ENCODE measurements at places on chromosomes 2 and 18. TPM values are rescaled to one million over a fixed set of nuclear protein-coding genes. Genes with fewer than 3 reads are reported as not detected.

DNA sequence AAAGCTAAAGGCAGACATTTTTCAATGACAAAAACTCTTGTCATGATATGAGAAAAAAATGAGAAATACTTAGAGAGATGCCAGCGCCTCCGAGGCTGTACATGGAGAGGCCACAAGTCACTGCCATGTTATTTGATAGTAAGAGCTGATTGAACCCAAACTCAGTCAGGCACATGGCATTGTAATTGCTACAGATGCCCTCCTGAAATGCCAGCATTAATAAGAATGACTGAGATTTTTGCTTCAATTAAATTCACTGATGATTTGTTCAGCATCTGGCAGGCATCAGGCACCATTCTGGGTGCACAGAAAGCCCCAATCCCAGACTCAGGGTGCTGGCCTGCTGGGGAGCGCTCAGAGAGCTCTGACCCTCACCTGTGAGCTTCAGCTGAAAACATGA, 129.0 kb upstream of the PXDN start:
- H3K27ac ChIP-seq: no peak overlapping the region
- peaks cover 13% of the 10 kb centered on the region for H3K4me1 ChIP-seq
- no peak overlapping the region for H3K4me3 ChIP-seq
- no peak for DNase-seq

DNA sequence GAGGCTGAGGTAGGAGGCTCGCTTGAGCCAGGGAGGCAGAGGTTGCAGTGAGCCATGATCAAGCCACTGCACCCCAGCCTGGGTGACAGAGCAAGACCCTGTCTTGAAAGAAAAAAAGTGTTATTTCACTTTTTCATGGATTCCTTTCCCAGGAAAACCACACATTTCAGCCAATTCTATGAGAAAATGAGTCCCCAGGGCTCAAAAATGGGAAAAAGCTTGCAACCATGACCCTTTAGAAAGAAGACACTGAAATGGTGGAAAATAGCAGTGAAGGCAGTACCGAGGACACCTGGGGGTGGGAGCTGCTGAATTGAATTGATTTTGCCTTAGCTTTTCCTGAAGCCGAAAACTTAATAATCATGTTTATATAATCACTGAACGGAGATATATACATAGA, 284.2 kb upstream of the HDAC4 start:
- H3K27ac ChIP-seq: no peak overlapping the region
- no peak for DNase-seq
- H3K4me3 ChIP-seq: no peak overlapping the region
- H3K27me3 ChIP-seq: peaks cover 82% of the 10 kb centered on the region
- no peaks in the 10 kb centered on the region for H3K36me3 ChIP-seq

- H3K4me3 ChIP-seq: no peak overlapping the region
- no peak overlapping the region for H3K27ac ChIP-seq
- H3K36me3 ChIP-seq: no peaks in the 10 kb centered on the region
- H3K27me3 ChIP-seq: peaks cover 3% of the 10 kb centered on the region
- no peak for DNase-seq
- no peaks in the 10 kb centered on the region for H3K4me1 ChIP-seq
These were observed 417.9 kb downstream of the TGIF1 start for GRCh38 chr18:3867864-3868311.

DNA sequence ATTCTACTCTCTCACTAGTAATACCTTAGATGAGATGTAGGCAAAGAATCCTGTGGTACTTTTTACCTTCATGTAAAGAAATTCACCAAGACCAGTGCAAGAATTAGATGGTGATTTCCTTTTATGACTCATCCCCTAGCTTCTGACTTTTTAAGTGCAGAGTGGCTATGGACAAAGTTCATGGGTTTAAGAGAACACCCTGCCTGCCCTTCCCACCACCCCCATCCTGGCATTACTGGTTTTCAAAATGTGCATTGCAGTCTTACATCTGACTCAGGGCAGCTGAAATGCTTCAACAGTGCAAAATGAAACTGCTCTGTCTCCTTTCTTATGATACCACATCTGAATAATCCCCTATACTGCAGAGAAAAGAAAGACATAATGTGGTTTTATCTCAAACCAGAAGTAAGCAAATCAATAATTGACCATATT, 22.6 kb downstream of the MAIP1 start:
- peak overlapping the region; percentile 59 for H3K27ac ChIP-seq
- H3K4me3 ChIP-seq: no peak overlapping the region
- peak; percentile 54 for DNase-seq
- peaks cover 7% of the 10 kb centered on the region for H3K36me3 ChIP-seq

DNA sequence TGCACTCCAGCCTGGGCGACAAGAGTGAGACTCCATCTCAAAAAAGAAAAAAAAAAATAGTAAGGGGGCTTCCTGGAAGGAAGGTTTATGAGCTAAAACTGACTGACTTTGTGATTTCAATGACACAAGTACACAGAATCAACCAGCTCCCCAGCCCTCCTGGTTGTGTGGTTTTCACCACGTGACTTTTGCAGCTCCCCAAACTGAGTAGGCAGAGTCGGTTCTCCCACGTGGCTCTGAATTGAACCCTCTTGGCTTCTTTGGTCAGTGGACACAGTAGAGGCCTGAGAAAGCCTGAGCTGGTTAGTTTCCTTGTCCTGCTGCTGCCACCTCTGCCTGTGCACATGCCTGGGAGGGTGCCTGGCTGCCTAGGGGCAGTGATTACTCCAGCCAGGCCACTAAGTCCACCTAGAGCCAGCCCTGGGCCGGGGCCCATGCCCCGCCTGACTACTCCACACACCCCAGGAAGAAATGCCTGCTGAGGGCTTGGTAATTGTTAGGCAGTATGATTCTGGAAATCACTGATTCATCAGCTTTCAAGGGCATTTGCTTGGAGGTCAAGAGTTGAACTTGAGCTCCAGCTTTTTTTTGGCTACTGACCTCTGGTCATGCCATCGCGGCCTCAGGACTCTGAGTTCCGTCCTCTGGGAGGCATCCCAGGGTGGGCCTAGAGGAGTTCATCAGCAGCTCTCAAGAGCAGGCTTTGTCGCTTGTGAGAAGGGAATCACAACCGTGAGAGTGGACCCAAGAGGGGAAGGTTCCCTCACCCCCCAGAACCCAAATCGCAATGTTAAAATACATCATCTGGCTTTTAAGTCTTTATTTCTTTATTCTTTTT, 431.9 kb upstream of the HS6ST1 start:
- DNase-seq: no peak
- H3K27ac ChIP-seq: no peak overlapping the region
- no peak overlapping the region for H3K4me3 ChIP-seq
- peaks cover 18% of the 10 kb centered on the region for H3K4me1 ChIP-seq
- H3K27me3 ChIP-seq: no peaks in the 10 kb centered on the region

Gene PSMA8
- not detected for total RNA-seq
